ENCODE measurements at places on chromosomes 1 and 21.

GRCh38 chr1:9281071-9281827 lies 11.4 kb upstream of the SPSB1 start:
- no peak for DNase-seq

GRCh38 chr1:212192261-212192998 lies 92.8 kb upstream of the PPP2R5A start:
- no peak for DNase-seq

DNA sequence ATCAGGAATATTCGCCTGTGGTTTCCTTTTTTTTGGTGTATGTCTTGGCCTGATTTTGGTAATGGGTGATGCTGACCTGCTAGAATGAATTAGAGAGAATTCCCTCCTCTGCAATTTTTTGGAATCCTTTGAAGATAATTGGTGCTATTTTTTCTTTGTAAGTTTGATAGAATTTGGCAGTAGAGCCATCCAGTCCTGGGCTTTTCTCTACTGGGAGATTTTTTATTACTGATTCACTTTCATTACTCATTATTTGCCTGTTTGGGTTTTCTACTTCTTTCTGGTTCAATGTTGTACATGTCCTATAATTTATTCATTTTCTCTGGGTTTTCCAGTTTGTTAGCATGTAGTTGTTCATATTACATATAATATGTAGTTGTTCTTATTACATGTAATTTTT lies 48.7 kb downstream of the NTMT2 start:
- no peak for DNase-seq

DNA sequence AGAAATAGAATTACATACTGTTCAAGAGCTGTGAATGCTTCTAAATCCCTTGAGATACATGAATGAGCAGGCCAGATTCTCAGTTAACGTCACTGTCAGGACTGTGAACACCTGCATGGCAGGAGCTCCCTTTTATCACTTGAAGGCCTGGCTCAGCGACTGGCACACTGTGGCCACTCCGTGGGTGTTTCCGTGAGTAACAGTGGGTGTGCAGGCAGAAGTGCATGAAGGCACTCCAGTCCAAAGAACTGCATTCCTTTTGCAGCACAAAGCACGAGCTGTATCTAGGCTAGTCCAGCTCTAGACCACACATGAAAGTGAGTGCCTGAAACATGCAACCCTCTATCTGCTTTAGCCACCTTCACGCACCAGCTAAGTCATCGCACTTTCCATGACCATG lies 9.6 kb upstream of the SIM2 start:
- DNase-seq = no peak

GRCh38 chr1:58456470-58456869 lies 90.1 kb downstream of the OMA1 start:
- no peak for DNase-seq

DNA sequence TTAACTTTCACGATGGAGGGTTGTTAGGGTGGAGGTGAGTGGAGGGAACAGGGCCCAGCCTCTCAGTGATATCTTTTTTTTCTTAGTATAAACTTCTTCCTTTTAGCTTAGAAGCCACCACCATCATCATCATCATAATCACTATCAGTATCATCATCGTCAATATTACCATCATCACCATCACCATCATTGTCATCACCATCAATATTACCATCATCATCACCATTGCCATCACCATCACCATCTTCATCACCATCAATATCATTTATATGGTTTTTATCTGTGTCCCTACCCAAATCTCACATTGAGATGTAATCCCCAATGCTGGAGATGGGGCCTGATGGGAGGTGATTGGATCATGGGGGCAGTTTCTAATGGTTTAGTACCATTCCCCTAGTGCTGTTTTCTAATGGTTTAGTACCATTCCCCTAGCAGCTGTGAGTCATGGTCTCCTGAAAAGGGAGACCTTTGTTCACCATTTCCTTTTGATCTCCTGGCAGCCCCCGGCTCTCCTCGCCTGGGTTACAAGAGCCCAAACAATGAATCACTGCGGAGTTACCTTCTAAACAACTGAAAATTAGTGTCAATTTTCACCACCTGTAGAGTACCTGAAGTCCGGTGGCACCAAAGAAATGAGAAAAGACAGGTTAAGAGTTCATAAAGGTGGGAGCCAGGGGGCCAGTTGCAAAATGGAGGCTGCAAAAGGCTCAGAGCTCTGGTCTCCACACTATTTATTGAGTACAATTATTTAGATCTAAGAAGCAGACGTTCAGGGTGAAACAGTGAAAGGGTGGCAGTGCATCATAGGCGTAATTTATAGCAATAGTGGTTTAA lies 3.1 kb upstream of the PLA2G2E start:
- no peak for DNase-seq

- DNase-seq = no peak
Measured at GRCh38 chr1:172220376-172220775, 200.1 kb upstream of the C1orf105 start.

- no peak for DNase-seq
Measured at GRCh38 chr1:5959667-5960230, 32.5 kb downstream of the NPHP4 start.

GRCh38 chr1:1629430-1630190 lies 2.4 kb upstream of the MMP23B start:
- DNase-seq = peak; percentile 86

GRCh38 chr1:174060090-174060489 lies 37.9 kb upstream of the RC3H1 start:
- DNase-seq = no peak

GRCh38 chr1:53435151-53435550 lies 24.0 kb upstream of the DMRTB1 start:
- no peak for DNase-seq

GRCh38 chr1:226603022-226603857 lies 54.7 kb downstream of the STUM start:
- DNase-seq = no peak

- no peak for DNase-seq
Measured at GRCh38 chr1:93658188-93658587, 23.4 kb downstream of the BCAR3 start.

DNA sequence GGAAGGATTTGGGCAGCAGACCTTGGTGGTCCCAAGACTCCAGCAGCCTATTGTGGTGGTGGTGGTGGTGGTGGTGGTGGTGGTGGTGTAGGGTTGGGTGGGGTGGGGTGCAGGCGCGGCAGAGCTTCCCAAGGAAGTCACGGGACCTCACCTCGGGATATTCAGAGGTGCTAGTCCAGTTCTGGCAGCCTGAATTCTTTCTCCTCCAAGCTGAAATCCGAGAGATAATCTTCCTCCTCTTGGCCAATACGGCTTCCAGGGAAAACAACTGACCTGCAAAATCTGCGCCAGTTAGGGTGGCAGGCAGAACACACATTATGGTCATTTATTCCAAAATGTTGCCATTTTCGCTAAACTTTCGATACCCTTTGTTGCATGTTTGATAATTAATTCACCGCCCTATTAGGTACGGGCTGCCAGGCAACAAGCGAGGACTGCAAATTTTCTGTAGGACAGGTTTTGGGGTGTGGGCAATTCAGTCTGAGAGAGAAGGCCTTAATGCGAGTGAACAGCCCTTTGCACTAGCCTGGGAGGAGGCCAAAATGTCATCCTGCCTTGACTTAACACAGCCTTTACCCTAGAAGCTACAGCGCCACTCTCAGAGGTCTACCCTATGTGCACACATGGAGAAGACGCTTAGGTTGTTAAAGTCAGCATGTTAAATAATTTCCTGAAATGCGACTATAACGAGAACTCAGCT lies 33.2 kb upstream of the BSDC1 start:
- DNase-seq = no peak

DNA sequence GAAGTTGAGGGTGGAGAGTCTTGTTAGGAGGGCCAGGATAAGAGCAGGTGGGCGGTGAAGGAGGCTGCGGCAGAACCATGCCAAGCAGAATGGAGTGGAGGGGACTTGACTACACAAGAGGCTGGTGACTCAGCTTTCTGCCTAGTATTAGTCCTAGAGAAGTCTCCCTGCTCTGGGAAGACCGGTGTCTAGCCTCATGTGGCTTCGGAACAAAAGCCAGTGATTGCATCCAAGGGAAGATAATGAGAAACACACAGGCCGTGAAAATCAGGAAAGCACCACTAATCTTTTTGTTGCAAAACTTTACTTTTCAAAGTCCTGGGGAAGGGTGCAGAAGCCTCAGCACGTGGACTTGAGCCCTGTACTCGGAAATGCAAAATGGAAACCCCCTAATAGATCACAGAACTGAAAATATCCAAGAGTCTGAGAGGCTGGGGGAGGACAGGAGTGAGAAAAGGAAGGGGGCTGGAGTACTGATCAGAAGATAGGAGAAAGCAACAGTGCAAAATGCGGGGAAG lies 31.4 kb downstream of the DDR2 start:
- no peak for DNase-seq

DNA sequence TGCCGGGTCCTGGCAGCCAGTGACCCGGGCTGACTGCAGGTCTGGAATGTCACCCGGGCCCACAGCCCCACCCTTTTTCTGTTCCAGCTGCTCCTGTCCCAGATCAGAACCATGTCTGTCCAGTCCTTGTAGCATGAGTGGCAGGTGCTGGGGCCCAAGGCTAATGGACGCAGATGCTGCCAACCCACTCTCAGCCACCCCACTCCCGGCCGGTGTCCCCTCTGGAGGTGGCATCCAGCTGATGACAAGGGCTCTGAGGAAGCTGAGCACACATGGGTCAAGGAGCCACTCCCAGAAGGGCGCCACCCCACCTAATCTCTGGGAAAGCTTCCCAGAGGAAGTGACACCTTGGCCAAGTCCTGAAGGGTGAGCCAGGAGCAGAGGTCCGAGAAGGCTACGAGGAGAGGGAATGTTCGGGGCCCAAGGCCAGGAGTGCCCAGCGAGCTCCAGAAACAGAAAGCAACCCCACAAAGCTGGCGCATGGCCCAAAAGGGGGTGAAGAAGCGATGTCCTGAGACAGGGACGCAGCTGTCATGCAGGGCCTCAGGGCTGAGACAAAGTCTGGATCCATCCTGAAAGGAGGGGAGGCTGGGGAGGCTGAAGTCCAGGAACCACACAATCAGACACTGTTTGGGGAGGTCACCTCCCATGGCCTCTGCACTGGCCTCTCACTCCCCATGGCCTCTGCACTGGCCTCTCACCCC lies 39.5 kb downstream of the ACOT7 start:
- DNase-seq = no peak

DNA sequence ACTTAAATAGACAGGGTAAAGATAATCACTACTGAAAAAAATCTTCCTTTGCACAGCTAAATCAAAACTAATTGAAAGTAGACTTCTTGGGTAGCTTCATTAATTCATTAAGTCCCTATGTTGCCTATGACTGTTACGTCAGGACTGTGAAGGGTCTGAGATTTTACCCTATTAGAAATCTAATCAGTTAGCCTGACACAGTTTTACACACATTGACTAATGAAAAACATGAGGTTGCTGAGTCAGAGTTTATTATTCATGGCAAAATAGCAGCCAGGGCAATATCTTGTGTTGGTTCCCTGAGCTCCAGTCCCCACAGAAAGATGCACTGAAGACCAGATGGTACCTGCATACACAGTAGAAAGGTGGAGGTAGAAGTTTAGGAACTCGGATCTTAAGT lies 262.5 kb upstream of the ZP4 start:
- no peak for DNase-seq

DNA sequence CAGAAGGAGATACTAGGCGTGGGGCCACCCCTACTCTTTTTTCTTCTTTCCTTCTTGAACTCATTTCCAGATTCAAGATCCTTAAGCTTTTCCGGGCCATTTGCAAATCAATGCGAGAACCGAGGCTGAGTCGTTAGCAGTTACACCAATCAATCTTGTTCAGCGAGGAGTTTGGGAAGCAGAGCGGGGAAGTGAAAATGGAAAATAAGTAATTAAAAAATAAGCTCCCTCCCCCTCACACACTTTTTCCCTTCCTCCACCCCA lies 1.7 kb upstream of the NEGR1 start:
- no peak for DNase-seq

DNA sequence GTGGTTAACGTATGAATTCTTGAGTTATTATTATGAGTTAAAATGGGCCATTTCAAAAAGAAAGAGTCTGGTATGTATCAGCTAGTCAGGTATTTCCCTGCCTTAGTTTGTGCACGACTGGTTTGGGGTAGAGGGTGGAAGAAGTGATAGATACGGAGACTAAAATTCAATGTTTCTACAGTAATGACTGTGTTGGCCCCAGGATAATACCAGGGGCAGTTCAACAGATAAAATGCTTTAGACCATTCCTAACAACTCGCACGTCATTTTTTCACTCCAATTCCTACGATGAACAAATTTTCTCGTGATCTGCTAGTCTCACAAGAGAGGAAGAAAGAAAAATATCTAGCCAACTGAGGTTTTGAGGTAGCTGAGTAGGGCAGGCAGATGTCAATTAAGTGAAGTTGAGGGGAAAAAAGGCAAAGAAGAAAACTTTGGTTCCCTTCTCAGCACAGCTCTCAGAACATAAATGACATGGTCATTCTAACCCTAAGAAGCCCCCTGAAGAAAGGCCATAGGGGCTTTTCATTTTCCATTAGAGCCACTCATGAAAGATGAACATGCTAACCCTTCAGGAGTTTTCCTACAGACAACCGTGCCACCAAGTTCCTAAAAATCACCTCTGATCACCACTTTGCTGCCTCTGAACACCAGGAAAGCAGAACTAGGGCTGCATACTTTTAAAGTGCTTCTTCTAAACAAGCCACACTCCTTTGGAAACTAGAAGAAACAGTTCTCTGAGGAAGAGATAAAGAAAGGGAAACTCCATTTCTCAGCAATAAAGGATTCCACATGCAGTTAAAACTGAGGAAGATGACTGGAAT lies 5.6 kb downstream of the MCOLN2 start:
- DNase-seq = no peak

DNA sequence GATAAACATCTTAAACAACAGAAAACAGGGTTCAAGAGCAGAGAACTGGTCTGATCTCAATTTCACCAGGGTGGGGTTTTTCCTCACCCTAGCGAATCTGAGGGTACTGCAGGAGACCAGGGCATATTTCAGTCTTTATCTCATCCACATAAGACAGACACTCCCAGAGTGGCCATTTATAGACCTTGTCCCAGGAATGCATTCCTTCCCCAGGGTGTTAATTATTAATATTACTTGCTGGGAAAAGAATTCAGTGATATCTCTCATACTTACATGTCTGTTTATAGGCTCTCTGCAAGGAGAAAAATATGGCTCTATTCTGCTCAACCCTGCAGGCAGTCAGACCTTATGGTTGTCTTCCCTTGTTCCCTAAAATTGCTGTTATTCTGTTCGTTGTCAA lies 84.1 kb downstream of the LYPLAL1 start:
- no peak for DNase-seq

GRCh38 chr1:16215882-16216753 lies 3.7 kb upstream of the ARHGEF19 start:
- DNase-seq = peak; percentile 83

- DNase-seq = no peak
Measured at GRCh38 chr1:109620401-109620791, 759 bp downstream of the AMPD2 start.

All from CD4-positive, alpha-beta T cell treated with Interferon gamma for 1 hour (primary cell).